ENCODE measurements at places on chromosomes 13 and 19.

DNA sequence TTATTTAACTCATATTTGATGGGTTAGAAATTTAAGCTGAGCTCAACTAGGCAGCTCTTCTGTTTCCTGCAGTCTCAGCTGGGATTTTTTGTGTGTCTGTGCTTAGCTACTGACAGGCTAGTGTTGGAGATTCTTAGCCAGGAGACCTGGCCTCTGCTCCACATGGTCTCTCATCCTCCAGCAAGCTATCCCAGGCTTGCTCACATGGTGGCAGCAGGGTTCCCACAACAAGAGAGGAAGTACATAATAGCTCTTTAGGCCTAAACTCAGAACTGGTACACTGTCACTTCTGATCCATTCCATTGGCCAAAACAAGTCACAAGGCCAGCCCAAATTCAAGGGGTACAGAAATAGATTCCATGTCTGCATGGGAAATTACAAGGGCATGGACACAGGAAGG lies 406.2 kb downstream of the SUCLA2 start:
- ATAC-seq: no peak

- ATAC-seq: no peak
Observed at GRCh38 chr19:31185261-31185660, 164.0 kb downstream of the TSHZ3 start.

- no peak for ATAC-seq
Observed at GRCh38 chr13:30143666-30144400, 163.5 kb downstream of the KATNAL1 start.

GRCh38 chr19:39410017-39410830 lies 2.2 kb upstream of the PLEKHG2 start:
- ATAC-seq: peak; percentile 36

GRCh38 chr13:79870766-79871165 lies 389.8 kb downstream of the NDFIP2 start:
- no peak for ATAC-seq
